Activated CD8-positive, alpha-beta memory T cell treated with anti-CD3 and anti-CD28 coated beads for 1 hour (primary cell): ENCODE measurements at places on chromosomes 4 and X.

- DNase-seq: no peak
Observed at GRCh38 chrX:29788991-29789699, 426.2 kb upstream of the MAGEB2 start.

DNA sequence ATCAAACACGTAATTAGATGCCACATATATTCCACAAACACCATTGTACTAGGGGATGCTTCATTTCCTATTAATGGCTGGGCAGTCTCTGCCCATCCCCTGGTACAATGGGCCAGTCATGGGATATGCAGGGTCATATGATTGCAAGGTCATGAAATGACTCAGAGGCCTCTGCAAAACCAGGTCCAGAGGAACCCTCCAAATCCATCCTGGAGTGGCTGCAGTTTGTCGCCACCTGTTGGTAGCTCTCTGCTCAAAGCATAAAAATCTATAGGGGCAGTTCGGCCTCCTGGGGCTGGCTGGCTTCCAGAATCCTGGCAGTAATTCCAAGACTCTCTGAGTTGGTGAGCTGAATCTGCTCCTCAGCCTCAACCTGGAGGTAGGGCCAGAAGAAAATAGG, 22.9 kb upstream of the PUDP start:
- no peak for DNase-seq

DNA sequence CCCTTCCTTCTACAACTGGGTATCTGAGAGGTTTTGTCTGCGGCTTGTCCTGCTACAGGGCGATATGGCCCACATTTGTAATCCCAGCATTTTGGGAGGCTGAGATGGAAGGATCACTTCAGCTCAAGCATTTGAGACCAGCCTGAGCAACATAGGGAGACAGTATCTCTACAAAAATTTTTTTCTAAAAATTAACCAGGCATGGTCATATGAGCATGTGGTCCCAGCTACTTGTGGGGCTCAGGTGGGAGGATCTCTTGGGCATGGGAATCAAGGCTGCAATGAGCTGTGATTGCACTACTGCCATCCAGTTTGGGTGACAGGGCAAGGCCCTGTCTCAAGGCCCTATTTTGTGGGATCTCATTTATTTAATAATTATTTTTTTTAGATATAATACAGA, 420.6 kb upstream of the PABPC4L start:
- DNase-seq: no peak

DNA sequence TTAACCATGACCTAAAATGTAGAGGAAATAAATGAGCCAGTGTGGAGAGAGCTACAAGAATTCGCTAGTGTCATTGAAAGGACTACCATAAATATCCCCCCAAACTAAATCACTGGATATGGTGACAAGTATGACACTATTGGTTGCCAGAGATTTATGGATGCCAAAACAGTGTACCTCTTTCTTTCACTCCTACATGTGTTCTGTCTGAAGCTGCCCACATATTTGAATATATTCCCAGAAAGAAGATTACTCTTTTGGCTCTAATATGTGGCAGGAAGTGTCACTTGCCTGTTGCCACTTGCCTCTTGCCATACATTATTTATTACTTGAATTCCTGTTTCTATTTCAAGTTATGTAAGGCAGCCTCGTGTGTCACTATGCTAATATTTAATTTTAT, 1573.6 kb downstream of the TECRL start:
- DNase-seq: no peak

DNA sequence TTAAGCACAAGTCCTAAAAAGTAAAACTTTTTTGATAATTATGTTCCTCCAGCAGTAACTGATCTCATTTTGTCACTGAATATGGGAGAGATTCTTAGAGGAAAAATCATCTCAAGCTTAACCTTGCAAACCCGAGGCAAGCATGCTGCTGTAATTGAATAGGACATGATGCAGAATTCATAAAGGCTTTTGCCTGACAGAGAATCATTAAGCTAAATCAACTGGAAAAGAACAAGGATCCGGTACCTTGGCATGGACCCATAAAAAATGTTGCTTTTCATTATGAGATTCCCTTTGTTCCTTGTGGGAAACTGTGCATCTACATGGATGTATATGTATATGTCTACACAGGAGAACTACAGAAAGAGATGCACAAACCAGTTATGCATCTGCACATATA, 149.1 kb downstream of the PAPSS1 start:
- DNase-seq: no peak

DNA sequence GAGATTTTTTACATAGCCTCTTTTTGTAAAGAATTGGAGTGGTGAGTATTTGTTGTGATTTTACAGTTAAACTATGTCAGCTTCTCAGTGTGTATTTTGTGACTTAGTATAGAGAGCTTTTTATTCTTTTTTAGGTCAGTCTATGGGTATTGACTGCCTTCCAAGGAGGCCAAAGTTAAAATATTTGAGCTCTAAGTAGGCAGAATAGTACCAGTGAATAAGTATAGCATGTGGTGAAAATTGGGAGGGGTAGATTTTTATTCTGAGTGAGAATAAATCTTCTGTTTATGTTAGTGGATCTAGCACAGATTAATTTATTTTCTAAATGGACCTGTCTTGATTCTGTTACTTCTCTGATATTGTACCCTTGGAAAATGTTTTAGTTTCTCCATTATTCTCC, 37.5 kb downstream of the HERC3 start:
- DNase-seq: no peak

- no peak for DNase-seq
Observed at GRCh38 chr4:38322714-38323113, 341.3 kb upstream of the KLF3 start.

DNA sequence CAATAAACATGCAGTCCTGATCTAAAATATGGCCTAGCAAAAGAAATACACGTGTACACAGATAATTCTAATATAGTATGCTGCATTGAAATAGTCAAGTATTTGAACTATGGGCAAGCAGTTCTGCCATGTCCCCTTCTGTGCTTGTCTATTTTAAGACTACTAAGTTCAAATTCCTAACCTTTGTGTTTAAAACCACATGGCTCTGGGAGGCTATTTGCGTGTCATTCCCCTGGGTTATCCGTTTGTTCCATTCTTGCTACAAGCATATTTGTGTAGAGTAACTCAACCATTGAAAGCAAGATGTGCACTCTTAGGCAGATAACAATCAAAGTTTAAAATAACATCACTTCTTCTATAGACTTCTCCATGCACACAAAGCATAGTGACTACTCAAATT, 25.4 kb upstream of the TBC1D1 start:
- DNase-seq: no peak

GRCh38 chrX:31038575-31039326, 33.1 kb downstream of the FTHL17 start:
- no peak for DNase-seq

- no peak for DNase-seq
Observed at GRCh38 chr4:94895081-94895480, 137.3 kb downstream of the BMPR1B start.

DNA sequence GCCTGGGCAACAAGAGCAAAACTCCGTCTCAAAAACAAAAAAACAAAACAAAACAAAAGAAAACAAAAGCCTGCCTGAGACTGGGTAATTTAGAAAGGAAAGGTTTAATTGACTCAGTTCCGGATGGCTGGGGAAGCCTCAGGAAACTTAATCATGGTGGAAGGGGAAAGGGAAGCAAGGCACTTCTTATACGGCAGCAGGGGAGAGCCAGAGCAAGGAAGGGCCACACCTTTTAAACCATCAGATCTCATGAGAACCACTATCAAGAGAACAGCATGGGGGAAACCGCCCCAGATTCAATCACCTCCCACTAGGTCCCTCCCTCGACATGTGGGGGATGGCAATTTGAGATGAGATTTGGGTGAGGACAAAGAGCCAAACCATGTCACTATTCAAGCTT, 122.2 kb downstream of the UBE2K start:
- no peak for DNase-seq

DNA sequence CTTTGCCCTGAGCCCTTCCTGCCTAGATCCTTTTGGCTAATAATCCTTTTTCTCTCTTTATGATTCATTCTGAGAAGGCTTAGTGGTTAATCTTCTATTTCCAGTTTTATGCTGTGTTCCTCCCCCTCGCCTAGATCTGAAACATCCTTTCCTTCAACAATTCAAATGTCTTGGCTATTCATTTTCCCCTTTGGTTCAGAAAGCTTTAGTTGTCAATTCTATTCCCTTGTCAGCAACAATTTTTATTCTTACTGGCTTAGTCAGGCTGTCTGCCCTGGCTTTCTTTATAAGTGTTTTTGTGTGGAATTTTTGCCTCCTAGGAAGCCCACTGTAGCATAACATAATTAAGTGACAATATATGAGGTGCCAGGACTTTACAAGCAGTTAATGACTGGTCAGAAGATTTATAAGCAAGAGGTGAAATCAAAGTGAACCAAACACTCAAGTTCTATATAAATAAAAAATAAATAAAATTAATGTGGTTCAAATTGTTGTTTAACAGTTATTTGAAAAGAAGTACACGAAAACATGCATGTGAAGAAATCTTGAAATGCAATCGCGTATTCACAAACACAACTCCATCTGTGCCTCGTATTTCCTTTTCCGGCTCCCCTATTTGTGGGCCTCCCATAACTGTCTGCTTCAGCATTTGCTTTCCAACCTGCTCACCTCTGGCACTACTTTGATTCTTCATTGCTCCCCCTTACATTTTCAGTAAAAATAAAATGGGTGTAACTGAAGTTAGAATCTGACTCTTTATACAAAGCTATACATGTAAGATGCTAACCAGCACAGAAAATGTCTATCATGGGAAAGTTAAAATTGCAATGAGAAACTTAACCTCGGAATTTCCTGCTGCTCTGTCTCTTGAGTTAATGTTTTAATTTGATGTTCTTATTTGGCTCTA, 235.4 kb downstream of the SPRY1 start:
- DNase-seq: no peak

GRCh38 chrX:31190221-31190975, 118.6 kb upstream of the FTHL17 start:
- DNase-seq: no peak

DNA sequence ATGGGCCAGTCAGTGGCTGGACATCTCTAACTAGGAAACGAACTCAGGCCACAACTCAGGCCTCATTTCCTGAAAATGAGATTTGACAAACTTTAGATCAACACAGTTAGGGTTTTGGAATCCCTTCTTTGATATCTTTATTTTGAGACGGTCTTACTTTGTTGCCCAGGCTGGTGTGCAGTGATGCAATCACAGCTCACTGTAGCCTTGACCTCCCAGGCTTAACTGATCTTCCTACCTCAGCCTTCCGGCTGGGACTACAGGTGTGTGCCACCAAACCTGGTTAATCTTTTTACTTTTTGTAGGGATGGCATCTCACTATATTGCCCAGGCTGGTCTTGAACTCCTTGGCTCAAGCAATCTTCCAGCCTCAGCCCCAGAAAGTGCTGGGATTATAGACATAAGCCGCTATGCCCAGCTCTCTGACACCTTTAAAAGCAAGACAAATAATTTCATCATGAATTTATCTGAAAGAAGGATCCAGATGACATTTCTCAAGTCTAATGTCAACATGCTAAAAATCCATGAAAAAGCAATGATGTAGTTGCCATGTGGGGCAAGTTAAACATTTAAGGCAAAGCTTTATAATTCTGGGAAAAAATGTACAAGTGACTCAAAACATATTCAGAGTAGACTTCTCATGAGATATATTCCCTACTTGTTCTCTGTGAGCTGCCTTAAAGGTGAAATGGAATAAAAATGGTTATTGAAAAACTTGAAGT, 89.1 kb upstream of the CBR4 start:
- no peak for DNase-seq

GRCh38 chrX:30217465-30217864, 2.1 kb downstream of the MAGEB2 start:
- DNase-seq: no peak

- no peak for DNase-seq
Observed at GRCh38 chr4:142598132-142598531, 248.0 kb downstream of the INPP4B start.

DNA sequence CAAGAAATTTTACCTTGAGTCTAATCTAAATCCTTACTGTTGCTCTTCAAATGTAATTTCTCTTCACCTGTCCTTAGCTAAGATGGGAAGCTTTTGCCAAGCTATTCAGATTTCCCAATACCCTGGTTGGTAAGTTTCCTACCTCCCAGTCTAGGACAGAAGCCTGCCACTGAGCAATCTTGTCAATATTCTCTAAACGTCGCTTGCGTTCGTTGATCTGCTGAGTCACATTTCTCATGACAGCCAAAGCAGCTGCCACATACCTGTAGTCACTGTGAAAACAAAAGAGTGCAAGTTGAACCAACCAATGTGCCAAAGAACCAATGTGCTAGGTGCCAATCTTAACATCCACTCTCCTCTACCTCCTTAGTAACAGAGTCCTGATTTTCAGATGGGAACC, 111.1 kb downstream of the ARHGEF9 start:
- DNase-seq: no peak

DNA sequence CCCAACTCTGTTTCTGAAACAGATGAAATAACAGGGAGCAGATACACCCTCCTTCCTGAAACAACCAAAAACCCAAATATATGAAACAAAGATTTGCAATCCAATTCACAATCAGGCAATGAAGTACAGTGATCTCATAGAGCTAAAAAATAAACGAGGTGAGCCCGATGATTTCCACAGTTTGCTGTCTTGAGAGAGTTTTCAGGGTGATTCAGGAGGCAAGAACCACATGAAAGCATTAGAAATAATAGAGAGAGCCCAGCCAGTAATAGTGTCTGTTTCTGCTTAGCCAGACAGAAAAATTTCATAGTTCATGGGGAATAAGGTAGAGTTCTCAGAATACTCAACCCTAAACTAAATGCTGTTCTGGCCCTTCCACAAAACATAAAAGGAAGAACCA, 296.2 kb downstream of the PDHA2 start:
- DNase-seq: no peak

GRCh38 chr4:8586246-8586645, 6.1 kb downstream of the GPR78 start:
- DNase-seq: no peak

DNA sequence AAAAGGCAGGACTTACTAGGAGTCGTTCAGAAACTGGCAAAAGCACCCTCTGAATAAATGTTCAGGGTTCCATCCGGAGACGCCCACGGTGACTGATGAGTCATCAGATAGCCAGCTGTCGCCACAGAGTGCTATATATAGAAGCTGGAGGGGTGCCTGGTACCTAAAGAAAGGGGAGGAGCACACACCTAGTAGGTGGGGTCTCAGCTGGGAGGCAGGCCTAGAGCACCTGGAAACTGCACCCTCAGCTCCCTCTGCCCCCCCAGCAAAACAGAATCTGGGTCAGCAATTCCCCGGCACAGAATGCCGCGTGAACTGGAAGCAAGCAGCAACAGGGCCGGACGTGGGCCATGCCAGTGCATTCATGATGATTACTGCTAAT, 242.0 kb downstream of the BCOR start:
- DNase-seq: peak; percentile 58

DNA sequence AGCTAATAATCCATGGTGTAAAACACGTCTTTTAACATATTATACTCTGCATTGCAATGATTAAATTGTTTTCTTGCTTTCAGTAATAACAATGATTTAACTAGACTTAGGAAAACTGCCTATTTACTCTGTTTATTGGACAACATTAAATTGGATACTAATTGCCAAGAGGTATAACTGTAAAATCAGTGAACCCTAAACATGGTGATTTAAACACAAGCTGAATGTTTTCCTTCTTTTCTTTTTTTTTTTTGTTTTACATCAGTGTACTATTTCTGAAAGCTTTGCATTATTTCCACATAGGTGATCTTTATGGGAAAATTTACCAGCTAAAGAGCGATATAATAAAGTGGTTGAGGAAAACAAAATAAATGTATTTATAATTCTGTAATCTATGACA, 276.7 kb downstream of the PCDH7 start:
- DNase-seq: no peak
